Activated gamma-delta T cell (primary cell): ENCODE measurements at places on chromosomes 16 and 17.

GRCh38 chr17:51164911-51165679 is 1.1 kb upstream of the NME2 start:
- DNase-seq = no peak

DNA sequence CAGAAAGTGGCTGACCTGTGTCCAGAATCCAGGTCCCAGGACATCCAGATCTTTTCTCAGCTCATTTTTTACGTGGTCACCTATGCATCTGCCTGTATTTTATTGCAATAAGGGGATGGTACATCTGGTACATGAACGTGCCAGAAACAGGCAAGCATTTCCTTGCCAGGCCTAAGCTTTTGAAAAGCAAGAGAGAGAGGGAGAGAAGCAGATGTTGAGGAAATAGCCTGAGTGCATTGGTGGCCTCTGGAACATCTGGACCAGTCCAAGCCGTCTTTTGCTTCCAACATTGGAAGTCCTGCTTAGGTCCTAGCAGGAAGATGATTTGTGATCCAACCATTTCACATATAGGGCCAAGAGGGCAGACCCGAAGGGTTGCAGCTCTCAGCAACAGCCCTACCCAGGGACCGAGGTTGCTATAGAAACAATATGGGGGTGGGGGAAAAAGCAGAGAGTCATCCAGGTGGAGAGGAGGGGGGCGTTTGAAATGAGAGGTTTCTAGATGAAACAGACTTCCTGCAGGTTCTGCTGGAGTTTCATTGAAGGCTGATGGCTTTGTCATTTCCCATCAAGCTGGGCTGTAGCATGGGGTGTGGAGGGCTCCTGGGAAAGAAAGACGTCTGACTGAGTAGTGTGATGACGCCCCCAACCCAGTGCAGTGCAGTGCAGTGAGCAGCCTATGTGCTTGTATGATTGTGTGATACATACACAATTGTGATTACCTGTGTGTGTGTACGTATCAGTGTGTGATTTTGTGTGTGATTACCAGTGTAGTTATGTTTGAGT is 61.6 kb downstream of the SHISA6 start:
- DNase-seq = no peak

GRCh38 chr17:69672924-69673323 is 258.4 kb downstream of the MAP2K6 start:
- no peak for DNase-seq

DNA sequence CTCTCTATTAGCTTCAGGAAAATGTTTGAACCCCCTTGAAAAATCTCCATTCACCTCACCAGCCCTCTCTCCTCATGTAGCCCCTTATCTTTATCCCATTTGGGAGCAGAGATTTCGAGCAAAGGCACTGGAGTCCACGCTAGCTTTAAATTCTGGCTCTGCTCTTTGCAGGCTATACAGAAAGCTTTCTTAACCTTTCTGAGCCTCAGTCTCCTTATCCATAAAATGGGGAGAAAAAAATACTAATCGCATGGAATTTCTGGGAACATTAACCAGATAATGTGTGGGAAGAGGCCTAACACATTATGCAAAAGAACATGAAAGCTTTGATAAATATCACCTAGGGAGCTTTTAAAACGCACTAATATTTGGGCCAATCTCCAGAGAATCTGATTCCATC is 476.3 kb upstream of the CDH5 start:
- no peak for DNase-seq

DNA sequence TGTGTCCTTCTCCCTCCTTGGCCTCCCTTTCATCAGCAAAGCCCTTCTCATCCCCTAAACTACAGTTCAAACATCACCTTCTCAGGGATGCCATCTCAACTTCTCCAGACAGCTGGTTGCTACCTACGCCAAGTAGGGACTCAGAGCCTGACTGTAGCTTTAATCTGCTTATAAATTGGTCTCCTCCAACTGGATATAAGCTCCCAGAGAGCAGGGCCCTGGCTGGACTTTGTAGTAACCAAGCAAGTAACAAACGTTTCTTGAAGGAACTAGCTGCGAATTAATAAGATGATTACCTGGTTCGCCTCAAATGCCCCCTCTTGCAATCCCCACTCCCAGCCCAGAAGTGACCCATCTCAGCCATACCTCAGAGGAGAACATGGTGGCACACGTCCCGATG is 17.5 kb upstream of the KLHL11 start:
- DNase-seq = no peak

DNA sequence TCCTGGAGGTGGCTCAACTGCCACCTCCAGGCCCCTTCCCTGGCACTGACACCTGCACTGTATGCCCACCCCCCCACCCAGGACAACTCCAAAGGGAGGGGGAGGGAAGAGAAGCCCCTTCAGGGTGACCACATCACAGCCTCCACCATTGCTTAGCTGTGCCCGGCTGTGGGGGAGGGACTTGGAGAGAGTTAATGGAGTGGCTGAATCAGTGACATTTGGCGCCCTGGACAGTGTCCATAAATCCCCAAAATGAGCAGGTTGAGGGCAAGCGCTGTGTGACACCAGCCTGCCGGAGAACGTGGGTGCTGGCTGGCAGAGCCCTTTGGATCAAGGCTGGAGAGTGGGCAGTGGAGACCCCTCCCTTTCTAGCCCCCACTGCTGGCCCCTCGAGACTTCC is 883 bp downstream of the USH1G start:
- DNase-seq = no peak

DNA sequence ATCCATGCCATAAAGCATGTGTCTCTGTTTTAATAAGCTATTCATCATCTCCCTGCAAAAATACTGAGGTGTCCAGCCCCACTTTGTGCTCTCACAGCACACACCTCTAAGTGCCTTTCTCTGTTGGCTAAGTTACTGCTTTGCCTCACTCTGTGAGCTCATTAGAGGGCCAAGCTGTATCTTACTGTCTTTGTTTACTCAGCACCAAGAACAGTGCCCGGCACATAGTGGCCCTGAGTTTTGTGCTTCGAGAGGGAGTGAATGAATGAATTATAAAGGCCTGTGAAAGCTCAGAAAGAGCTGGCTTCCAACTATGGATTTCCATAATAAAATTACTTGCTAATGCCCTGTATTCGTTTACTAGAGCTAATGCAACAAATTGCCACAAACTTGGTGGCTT is 50.2 kb upstream of the NOG start:
- no peak for DNase-seq

GRCh38 chr17:17812211-17813054 is 24.4 kb downstream of the SREBF1 start:
- DNase-seq = peak; percentile 30

DNA sequence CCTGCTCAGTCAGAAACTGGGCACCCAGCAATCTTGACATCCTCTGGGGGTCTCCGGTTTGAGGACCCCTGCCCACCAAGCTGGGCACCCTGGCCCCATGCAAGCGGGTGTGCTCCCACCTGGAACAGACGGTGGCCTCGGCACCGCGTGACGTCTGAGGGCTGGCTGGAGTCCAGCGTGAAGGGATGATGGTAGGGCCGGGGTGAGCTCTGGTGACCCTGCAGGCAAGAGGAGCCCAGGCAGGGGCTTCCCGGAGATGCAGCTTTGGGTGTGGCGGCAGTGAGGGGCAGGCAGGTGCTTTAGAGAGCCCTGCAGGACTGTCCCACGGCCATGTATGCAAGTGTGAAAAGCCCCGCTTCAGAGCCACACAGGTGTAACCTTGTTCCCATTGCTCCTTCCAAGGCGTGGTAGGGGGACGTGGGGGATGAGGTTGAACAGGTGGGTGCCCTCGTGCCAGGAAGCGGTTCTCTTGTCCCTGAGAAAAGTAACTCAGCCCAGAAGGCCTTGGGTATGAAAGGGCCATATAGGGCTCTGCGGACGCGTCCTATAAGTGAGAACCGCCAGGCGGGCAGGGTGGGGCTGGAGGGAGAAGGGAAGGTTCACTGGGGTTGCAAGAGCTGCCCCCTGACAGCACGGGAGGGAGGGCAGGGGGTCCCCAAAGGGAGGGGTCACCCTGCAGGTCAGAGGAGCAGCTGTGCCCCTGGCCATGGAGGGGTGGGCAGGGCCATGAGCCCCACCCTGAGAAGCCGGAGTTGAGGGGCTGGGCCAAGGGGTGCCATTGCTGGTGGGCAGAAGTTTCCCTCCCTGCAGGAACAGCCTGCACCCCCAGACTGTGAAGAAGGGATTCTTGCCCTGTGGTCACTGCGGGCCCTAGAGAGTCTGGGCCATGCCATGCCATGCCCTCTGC is 9.2 kb downstream of the RGS11 start:
- no peak for DNase-seq

DNA sequence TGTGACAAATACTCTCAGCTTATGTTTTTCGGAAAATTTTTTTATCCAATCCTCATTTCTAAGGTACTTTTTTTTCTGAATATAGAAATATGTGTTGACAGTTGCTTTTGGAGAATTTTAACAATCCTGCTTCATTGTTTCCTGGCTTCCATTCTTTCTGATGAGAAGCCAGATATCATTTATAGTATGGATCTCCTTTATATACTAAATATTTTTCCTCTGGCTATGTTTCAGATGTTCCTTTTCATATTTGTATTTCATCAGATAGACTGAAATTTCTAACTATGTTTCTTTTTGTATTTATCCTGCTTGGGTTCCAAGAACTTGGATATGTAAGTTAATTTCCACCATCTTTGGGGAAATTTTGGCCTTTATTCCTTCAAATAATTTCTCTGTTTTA is 138.9 kb upstream of the CDH11 start:
- DNase-seq = no peak

GRCh38 chr16:2386990-2387389 is 42.3 kb upstream of the CCNF start:
- no peak for DNase-seq

GRCh38 chr16:65917466-65917865 is 449.0 kb upstream of the CDH5 start:
- DNase-seq = no peak

DNA sequence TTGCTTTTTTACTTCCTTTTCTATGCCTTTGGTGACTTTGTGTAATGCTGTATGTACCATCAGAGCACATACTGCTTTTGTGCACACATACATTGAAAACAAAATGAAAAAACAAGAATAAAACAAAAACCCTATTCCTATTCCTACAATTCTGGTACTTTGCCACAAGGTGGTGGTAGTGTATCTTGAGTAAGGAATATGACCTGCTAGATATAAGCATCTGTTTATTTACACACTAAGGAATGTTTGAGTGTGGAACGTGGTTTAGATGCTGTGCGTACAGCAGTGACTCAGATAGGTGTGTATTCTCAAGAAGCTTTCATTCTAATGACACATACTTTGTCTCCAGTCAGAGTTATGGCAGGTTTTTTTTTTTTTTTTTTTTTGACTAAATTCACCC is 606.2 kb downstream of the WWOX start:
- DNase-seq = no peak

DNA sequence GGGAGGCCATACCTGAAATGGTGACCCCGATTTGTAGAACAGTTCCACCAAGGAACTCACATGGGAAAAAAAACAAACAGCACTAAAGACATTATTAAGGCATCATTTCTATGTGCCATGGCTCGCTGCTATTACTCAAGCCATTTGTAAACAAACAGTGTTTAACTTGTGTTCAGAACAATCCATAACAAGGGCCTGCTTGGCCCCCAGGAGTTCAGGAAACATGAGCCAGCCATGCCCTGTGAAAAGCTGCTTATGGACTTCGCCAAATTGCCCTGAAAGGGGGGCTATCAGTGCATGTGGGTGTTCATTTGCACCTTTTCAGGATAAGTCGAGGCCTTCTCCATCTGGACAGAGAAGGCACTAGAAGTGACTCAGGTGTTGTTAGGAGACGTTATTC is 8.0 kb downstream of the POLR3K start:
- DNase-seq = no peak

GRCh38 chr17:35936063-35936462 is 5.5 kb upstream of the RDM1 start:
- no peak for DNase-seq

GRCh38 chr17:17236295-17237025 is 508 bp downstream of the FLCN start:
- no peak for DNase-seq

- no peak for DNase-seq
These were observed 306.1 kb upstream of the XYLT1 start for GRCh38 chr16:17776888-17777287.

DNA sequence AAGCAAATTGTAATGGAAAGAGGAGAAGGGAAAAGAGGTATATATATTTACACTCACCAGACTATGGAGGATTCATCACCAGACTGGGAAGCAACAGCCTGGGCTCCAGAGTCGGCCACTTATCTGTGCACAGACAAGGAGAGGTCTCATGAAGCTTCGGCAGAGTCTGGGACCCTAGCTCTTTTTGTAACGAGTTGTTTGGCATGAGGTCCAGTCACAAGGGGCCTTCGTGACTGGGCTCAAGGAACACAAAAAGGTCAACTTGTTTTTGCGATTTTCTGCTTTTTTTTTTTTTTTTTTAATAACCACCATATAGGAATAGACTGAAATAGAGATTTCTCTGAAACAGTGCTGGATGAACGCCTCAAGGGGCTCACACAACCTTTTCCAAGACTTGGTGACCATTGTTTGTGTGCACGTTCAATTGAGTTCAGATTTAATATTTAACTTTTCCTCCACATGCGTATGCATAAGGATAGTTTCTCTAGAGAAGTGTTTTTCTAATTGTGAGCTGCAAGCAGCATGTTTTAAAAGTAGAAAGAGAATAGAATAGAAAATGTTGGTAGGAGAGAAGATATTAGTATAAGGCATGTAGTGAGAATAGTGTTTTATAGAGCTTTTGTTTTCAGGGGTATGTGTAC is 25.8 kb downstream of the BPTF start:
- no peak for DNase-seq

DNA sequence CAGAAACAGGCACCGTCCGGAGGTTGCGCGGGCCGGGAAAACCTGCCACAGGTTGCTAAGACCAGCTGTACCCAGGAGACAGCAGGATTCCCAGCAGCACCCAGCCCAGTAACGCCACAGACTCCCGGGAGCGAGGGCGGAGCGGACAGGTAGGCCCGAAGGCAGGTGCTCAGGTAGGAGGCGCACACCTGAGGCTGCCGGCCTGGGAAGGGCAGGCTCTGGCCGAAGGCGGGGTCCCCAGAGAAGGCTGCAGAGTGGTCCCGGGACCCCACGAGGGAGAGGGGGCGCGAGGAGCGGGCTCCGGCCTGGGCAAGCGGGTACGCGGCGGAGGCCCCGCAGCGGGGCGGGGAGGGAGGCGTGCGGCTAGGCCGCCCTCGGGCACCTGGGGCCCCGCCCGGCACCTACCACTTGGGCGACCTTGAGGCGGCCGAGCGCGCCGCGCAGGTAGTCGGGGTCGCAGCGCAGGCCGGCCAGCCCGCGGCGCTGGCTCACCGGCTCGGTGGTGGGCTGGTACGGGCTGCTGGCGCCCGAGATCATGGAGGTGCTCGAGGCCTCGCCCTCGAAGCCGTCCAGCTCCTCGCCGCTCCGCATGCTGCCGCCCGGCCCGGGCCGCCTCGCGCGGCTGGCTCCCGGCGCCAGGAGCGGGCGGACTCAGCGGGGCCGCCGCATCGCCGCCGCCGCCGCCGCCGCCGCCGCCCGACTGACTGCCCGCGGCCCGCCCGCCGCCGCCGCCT is 441 bp downstream of the CMTM4 start:
- no peak for DNase-seq
